ENCODE measurements at places on chromosomes 6 and 20.

- no peak for DNase-seq
These were observed 18.0 kb downstream of the CDH26 start for GRCh38 chr20:59976156-59976782.

DNA sequence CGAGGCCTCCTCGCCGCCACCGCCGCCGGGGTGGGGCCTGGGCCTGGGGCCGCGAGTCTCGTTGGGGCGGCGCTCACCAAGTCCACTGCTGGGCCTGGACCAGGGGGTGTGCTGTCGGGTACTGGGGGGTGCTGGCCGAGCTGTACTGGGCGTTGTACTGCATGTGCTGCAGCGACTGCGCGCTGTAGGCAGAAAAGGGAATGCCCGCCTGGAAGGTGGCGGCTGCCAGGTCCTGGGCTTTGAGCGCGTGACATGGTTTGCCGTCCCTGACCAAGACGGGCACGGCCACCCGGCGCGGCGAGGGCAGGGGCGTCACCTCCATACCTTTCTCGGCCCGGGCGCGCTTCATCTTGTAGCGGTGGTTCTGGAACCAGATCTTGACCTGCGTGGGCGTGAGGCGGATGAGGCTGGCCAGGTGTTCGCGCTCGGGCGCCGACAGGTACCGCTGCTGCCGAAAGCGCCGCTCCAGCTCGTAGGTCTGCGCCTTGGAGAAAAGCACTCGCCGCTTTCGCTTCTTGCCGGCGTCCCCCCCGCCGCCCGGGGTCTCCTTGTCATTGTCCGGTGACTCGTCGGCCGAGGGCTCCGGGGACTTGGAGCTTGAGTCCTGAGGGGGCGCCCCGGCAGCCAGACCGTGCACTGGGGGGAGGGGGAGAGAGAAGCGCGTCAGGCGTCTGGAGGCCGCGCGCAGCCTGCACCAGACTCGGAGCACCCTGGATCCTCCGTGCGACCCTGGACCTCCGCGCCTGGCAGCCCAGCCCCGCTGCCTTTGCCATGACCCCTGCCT is 1.8 kb downstream of the NKX2-2 start:
- no peak for DNase-seq

DNA sequence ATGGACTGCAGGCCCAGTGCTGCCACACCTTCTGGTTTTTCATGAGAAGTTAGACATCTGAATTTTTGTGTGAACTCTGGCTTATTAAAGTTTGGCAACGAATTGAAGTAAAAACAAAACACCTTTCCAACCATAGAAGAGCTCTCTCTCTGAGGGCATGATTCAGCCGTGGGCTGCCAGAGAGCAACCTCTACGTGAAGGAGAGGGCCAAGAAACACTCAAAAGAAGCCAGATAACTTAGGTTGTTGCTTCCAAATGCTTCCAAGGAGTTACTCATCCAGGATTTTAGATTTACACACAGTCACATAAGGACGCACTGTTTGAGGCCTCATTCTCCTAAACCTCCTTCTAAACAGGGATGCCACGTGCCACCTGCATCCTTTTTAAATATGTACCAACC is 65.5 kb downstream of the NRN1 start:
- no peak for DNase-seq

DNA sequence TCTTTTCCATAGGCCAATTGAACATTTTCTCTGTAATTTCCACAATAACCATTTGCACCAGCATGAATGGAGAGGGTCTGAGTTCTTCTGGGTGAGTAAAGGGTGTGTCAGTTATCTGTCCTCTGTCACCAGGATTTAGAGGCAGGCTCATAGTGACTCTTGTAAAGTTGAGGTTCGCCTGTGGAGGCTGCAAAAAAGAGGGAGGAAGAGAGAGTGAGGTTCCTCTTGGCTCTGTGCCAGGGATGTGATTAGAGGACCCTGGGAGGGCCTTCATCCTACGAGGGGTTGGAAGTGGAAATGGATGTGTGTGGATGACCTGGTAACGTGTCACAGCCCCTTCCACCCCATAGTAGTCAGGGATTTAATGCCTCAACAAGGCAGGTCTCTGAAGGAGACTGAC is 242.0 kb downstream of the ESR1 start:
- DNase-seq: no peak

- no peak for DNase-seq
These were observed 23.3 kb upstream of the BCAS1 start for GRCh38 chr20:54093423-54094267.

DNA sequence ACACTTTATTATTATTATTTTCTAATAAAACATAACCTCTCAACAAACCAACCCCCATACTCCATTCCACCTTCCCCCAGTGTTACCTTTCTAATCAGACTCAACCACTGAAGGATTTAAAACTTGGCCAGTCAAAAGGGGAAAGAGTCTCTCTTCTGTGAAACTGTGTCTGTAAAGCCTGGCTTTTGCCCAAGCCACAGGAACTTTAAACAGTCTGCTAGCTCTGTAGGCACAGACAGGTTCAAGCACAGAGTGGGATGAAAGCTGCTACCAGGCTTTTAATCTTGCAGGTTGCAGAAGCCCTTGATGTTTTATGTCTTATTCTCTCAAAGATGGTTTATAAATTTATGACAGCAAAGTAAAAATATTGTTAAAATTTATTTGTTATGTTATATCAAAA is 585.7 kb downstream of the TENT5A start:
- no peak for DNase-seq

GRCh38 chr6:42389736-42390135 is 62.0 kb downstream of the TRERF1 start:
- DNase-seq: no peak

GRCh38 chr6:7721649-7722048 is 4.2 kb upstream of the BMP6 start:
- DNase-seq: peak; percentile 56

- DNase-seq: no peak
These were observed 279.8 kb downstream of the CDH26 start for GRCh38 chr20:60237981-60238380.

- no peak for DNase-seq
These were observed 34.2 kb downstream of the ARHGAP40 start for GRCh38 chr20:38635721-38636288.

GRCh38 chr20:6920991-6921613 is 153.6 kb downstream of the BMP2 start:
- no peak for DNase-seq

DNA sequence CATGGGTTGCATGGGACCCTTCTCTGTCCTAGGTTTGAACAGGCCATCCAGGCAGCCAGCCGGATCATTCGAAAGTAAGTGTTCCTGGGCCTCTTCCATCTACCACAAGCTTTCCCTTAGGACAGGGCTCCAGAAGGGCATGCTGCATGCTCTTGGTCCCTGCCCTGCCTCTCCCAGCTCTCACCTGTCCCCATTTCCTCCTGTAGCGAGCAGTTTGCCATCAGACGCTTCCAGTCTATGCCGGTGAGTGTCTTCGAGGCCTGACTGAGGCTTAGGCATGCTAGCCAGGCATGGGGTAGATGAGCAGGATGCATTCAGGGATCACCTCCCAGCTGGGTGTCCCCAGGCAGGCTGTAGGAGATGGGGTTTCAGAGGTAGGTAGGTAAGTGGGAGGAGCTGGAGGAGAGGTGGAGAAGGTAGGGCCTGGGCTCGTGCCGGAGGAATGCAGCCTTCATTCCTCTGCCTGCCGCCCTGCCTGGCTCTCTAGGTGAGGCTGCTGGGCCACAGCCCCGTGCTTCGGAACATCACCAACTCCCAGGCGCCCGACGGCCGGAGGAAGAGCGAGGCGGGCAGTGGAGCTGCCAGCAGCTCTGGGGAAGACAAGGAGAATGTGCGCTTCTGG is 4.3 kb downstream of the CDC25B start:
- DNase-seq: no peak

- no peak for DNase-seq
These were observed 22.3 kb downstream of the FAM50B start for GRCh38 chr6:3871515-3871914.

GRCh38 chr6:107564589-107564951 is 74.7 kb downstream of the SOBP start:
- DNase-seq: no peak

DNA sequence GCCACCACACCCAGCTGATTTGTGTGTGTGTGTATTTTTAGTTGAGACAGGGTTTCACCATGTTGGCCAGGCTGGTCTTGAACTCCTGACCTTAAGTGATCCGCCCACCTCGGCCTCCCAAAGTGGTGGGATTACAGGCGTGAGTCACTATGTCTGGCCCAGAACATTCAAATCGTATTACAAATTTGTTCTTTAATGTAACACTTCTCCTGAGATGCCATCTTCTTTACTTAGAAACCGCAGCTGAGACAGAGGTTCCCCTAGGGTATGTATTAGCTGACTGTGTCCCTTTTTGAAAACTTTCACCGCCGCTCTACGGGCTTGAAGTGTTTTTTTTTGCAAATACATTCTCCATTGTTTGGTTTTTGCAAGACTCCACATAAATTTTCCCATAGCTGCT is 62.6 kb downstream of the TOX2 start:
- DNase-seq: no peak

DNA sequence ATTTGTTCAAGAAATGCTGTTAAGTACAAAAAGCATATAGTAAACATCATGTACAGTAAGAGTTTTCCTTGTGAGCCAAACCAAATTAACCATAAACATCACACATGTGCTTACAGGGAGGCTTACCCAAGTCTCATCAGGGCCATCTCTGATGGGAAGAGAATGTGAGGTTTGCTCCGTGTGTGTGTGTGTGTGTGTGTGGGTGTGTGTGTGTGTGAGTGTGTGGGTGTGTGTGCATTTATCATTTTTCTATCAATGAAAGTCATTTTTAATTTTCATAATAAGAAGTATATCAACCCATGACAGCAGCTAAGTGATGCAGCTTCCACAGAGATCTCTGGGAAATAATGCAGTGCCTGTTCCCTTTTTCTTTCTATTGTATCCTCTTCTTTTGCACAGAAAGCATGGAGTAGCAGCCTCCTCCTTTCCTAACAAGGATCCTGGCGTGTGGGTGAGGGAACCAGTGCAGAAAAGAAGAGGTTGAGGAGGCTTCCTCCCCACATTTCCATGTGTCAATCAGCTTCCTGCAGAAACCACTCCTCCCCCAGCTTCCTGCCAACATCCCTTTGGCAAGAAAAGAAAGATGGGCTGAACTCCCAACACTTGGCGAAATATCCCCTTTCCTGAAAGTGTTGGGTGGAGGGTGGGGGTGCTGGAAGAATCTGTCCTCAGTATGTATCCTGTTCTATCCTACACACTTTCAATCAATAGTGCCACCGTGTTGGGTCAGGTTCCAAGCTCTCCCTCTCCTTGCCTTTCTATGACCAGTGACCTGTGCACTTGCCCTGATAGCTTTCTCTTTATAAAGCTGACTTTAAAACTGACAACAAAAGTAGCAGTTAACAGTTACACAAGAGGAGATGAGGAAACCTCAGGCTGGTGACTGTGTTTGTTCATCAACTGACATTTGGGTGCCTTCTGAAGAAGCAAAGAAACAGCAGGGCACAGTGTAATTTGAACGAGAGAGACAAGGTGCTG is 251.8 kb upstream of the CITED2 start:
- DNase-seq: no peak

DNA sequence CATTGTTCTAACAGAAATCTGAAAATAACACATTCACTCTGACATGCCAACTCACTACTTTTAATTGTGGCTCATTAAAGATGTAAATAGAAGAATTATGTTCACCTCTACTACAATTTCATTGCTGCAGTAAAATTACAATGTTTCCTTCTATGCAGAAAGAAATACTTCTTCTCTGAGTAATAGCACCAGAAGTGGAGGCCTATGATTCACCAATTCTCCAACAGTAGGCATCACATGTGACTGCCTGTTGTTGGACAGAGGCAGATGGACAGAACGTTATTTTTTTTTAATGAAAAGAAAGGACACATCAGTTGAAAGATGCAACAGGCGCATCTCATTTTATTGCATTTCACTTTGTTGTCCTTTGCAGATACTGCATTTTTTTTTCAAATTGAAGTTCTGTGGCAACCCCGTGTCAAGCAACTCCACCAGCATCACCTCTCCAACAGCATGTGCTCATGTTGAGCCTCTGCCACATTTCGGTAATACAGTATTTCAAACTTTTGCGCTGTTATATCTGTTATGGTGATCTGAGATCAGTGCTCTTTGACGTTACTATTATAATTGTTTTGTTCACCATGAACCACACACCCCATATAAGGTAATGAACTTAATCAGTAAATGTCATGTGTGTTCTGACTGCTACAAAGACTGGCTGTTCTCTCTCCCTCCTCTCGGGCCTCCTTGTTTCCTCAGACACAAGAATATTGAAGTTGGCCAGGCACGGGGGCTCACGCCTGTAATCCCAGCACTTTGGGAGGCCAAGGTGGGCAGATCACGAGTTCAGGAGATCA is 121.4 kb downstream of the ATXN1 start:
- DNase-seq: peak; percentile 79

Data from kidney capillary endothelial cell (primary cell).